CD4-positive, alpha-beta T cell (primary cell): ENCODE measurements at places on chromosomes 1 and 21. TPM values are rescaled to one million over a fixed set of nuclear protein-coding genes. Genes with fewer than 3 reads are reported as not detected.

Gene SLAMF7
- total RNA-seq, result 0.78 TPM

Gene ERICH3
- not detected for total RNA-seq

Gene SMPDL3B
- total RNA-seq, result not detected

Gene CD55
- 229 TPM for total RNA-seq

Gene CD34
- total RNA-seq, result not detected

Gene PARS2
- total RNA-seq, result not detected

Gene LMO4
- total RNA-seq, result 18.2 TPM

Gene GPR52
- 0.99 TPM for total RNA-seq

Gene PKNOX1
- 10.3 TPM for total RNA-seq
